Esophagus squamous epithelium (tissue), 5 donors: ENCODE measurements at places on chromosomes 6 and 20. TPM values are rescaled to one million over a fixed set of nuclear protein-coding genes. Genes with fewer than 3 reads are reported as not detected.
A peak's percentile ranks its signal among the peaks of the same experiment; 100 is the strongest.

DNA sequence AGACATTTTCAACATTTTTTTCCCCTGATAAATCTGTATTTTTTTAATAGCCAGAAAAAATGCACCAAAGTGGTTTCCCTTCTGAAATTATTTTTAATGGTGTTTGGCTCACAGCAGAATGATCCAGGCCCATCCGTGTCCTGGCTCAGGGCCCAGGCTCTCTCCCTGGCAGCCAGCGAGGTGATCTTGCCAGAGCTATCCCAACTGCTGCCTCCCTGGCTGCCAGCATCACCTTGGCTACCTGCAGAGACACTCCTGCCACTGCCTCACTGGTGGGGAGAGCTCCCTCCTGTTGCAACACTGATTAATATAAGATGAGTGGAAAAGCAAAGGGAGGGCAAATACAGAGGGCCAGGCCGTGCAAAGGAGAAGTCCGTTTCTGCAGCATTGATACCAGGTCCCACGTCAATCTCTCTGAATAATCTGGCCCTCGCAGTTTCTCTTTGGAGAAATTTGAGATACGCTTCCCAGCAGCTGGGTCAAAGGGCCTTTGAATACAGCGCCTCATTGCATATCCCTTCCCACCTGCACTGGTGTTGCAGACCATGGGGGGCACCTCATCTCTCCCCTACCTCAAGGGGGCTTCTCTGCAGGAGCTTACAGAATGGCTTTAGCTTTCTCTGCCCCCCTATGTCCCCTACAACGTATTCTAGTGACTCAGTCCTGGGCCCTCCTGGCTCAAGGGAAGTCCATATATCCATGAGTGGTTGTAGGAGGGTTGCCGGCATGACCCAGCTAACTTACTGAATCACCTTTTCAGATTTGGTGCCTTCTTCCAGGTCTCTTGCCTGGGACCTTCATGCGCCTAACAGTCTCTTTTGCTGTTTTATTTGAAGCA, 12.8 kb upstream of the DSTN start:
- H3K27ac ChIP-seq: peak overlapping the region; percentile 85
- H3K27me3 ChIP-seq: no peaks in the 10 kb centered on the region
- peaks cover 41% of the 10 kb centered on the region for H3K4me1 ChIP-seq
- H3K4me3 ChIP-seq: peak overlapping the region; percentile 42
- DNase-seq: no peak

- no peak overlapping the region for H3K4me3 ChIP-seq
- H3K36me3 ChIP-seq: no peaks in the 10 kb centered on the region
- no peak for DNase-seq
- H3K27me3 ChIP-seq: no peaks in the 10 kb centered on the region
Measured at GRCh38 chr20:17545127-17545526, 13.9 kb upstream of the BFSP1 start.

DNA sequence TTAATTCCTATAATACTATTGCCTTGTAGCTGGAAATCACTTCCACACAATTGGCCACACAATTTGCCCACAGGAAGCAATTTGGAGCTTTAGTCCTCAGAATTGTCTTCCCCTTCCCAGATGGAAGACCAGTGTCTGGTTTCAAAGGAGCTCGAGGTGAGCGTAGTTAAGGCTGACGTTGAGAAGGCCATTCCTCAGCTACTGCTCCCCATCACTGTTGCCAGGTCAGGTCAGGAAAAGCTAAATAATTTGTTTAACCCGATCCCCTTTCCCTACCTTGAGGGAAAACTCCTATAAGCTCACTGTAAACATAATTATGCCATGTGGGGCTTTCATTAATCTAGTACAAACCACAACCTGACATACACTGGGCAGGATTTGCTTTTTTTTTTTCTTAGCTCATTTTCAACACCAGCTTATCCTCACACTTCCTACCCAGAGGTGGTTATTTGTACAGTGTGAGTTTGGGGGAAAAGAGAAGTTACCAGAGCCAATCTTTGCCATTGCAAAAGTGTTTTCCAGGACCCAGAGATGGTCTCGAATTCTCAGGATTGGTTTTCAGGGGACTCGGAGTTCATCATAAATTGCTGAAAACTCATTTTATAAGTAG, 242.7 kb downstream of the CLIC5 start:
- no peak overlapping the region for H3K27ac ChIP-seq
- H3K4me1 ChIP-seq: no peaks in the 10 kb centered on the region
- no peak overlapping the region for H3K4me3 ChIP-seq
- H3K36me3 ChIP-seq: no peaks in the 10 kb centered on the region
- DNase-seq: no peak
- H3K27me3 ChIP-seq: no peaks in the 10 kb centered on the region

DNA sequence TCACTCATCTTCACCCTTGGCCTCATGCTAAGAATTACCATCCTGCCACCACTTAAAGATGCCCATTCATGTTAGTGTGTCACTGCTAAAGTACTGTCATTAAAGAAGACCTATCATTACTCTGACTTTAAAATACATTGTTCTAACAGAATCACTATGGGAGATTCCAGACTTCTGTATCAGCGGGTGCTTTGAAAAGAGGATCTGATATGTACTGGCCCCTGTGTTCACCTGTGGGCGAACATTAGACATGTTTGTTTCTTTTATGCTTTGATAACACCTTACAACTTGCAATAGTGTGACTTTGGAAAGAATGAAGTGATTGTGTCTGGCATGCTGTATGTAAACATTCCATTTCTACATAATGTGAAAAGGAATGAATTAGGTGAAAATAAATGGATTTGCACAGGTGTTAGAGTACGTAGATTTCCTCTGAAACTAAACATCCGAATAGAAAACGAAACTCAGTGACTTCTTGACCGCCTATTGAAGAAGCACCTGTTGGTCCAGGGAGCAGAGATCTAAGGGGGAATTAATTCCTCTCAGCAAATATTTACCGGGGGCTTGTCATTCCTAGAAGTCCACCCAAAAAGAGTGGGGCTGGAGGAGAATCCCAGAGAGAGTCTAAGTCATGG, 132.3 kb downstream of the CARMIL1 start:
- no peaks in the 10 kb centered on the region for H3K36me3 ChIP-seq
- no peaks in the 10 kb centered on the region for H3K27me3 ChIP-seq
- no peaks in the 10 kb centered on the region for H3K4me1 ChIP-seq

DNA sequence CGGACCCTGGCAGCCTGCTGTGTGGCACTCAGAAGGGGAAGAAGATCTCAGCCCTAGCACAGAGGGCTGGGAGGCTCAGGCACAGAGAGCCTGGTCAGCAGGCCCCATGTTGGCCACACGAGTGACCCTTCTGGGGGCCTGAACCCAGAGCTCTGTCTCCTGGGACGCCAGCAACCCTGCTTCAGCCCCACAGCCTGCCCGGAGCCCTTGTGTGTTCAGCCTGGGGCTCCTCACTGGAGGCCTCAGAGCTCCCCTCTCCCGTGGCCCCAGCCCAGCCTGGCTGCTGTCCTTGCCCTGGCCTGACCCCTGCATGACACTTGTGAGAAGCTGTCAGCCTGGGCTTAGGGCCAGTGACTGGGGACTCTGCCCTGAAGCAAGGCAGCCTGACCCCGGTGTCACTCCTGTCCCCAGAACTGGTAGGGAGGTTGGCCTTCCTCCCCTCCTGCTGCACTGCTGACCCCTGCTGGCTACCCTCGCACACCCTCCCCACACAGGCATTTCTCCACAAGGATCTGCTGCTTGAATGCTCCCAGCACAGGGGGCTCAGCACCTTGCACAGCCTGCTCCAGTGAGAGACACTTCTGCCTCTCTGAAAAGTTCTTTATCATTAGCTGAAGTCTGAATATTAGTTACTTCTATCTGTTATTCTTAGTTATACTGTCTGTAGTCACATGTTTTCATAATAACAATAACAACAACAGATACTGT, 15.4 kb upstream of the IP6K3 start:
- no peak overlapping the region for H3K27ac ChIP-seq
- no peaks in the 10 kb centered on the region for H3K27me3 ChIP-seq
- no peaks in the 10 kb centered on the region for H3K36me3 ChIP-seq
- no peak for DNase-seq
- H3K4me3 ChIP-seq: no peak overlapping the region

DNA sequence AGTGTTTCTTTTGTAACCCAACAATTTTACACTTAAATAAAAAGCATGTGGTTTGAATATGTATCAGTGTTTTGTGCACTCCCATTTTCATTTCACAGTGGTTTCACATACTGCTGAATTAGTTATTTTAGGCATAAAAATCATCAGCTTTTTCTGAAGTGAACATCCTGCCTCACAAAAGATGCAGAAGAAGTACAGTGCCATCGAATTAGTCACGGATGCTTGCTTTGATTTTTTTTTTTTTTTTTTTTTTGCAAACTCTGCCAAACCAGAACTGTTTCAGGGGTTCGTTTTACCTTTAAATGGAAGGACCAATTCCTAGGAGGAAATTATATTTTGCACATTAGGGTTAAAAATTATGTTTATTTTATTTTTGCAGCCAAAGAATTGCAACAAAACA, 158.6 kb downstream of the RPS12 start:
- H3K27me3 ChIP-seq: no peaks in the 10 kb centered on the region
- H3K27ac ChIP-seq: no peak overlapping the region
- H3K4me1 ChIP-seq: no peaks in the 10 kb centered on the region
- no peaks in the 10 kb centered on the region for H3K36me3 ChIP-seq
- no peak for DNase-seq

DNA sequence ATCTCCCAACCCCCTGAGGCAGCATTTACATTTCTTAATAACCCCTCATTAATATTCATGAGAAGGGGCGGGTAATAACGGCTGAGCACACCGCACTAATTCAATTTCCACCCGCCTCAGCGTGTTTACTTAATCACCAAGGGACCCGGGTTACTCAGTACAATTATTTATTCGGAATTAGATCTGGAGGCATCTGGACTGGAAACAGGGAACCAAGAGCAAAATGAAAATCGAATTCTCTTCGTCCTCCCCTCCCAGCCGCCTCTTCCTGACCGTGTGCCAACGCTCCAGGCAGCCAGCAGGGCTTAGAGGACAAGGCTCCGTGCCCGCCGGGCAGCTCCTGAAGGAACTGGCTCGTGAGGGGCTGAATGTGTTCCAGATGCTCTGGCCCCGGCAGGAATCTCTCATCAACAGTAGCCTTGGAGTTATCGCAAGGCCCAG, 23.5 kb upstream of the CTNNBL1 start:
- H3K27me3 ChIP-seq: no peaks in the 10 kb centered on the region
- no peak overlapping the region for H3K4me3 ChIP-seq
- no peak overlapping the region for H3K27ac ChIP-seq
- H3K36me3 ChIP-seq: no peaks in the 10 kb centered on the region
- H3K4me1 ChIP-seq: no peaks in the 10 kb centered on the region

- H3K36me3 ChIP-seq: no peaks in the 10 kb centered on the region
- no peaks in the 10 kb centered on the region for H3K4me1 ChIP-seq
- H3K27ac ChIP-seq: no peak overlapping the region
Measured at GRCh38 chr6:142914937-142915697, 29.9 kb downstream of the HIVEP2 start.

DNA sequence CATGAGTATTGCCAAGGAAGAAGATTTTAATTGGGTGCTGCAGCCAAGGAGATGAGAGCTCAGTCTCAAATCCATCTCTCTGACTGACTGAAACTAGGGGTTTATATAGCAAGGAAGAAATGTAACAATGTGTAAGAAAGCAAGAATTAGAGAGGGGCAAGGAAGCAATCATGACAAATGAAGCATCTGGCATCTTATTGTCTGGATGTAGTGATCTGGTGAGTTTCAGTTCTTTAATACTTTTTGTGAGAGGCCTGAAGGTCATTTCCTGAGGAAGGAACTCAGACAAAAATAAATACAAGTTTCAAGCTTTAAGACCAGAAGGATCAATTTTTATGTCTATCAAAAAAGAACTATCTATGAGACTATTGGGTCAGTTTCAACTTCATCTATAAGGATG, 64.2 kb downstream of the HTR1E start:
- DNase-seq: no peak
- H3K4me3 ChIP-seq: no peak overlapping the region
- no peaks in the 10 kb centered on the region for H3K36me3 ChIP-seq
- no peak overlapping the region for H3K27ac ChIP-seq
- no peaks in the 10 kb centered on the region for H3K27me3 ChIP-seq

DNA sequence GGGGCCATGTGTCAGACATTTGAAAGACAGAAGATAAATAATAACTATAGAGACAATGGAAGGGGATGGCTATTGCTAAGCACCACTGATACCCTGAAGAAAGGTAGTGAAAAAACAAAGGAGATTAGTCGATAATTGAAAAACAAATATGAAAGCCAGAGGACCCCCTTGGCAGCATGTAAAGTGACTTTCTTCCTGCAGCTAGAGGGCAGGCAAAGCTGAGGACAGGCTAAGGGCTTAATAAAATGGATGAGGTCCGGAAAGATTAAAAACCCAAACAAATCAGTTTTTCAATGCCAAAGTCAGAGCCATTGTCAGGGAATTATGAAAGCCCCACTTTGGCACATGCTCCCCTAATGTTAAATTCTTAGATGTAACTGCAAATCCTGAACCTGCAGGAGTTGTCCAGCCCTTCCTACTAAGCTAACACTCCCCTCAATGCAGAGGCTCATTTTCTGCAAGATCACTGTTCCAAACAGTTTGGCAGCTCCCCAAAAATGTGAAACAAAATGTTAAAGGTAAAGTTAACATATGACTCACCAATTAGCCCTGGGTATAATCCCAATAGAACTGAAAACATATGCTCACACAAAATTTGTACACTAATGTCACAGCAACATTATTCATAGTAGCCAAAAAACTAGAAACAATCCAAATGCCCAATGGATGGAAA, 1177.9 kb downstream of the GRIK2 start:
- H3K27me3 ChIP-seq: no peaks in the 10 kb centered on the region
- no peak overlapping the region for H3K4me3 ChIP-seq
- H3K4me1 ChIP-seq: no peaks in the 10 kb centered on the region

GRCh38 chr6:47650553-47651432, 47.6 kb upstream of the ADGRF4 start:
- no peak overlapping the region for H3K27ac ChIP-seq
- no peaks in the 10 kb centered on the region for H3K36me3 ChIP-seq
- no peaks in the 10 kb centered on the region for H3K4me1 ChIP-seq
- H3K27me3 ChIP-seq: no peaks in the 10 kb centered on the region

DNA sequence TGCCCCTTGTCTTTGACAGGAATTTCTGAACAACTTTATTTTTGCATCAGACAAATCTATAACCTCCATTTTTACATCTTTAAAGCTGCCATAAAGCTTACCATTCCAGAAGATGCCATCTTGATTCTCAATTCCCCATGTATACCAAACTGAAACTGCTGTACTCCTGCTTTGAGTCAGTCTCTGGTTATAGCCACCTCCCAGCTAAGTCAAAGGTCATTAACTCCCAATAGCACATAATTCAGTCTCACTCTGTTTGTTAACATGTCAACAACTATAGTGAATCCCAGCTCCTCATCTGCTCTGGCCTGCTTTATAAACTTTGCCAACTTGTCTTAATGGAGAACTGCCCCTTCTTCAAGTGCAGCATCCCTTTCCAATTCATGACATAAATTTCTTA, 343.6 kb downstream of the FRK start:
- no peak overlapping the region for H3K4me3 ChIP-seq
- H3K4me1 ChIP-seq: no peaks in the 10 kb centered on the region
- no peak overlapping the region for H3K27ac ChIP-seq
- no peaks in the 10 kb centered on the region for H3K27me3 ChIP-seq
- no peaks in the 10 kb centered on the region for H3K36me3 ChIP-seq

Gene BANF2
- total RNA-seq: not detected

Gene ELOVL2
- total RNA-seq: 0.38 TPM

Gene E2F3
- 7.1 TPM for total RNA-seq

Gene SLA2
- not detected for total RNA-seq

Gene TNFRSF6B
- total RNA-seq: 10.5 TPM

Gene PPIL6
- total RNA-seq: 0.35 TPM
